ENCODE measurements at places on chromosomes 4 and X. TPM values are rescaled to one million over a fixed set of nuclear protein-coding genes. Genes with fewer than 3 reads are reported as not detected.

DNA sequence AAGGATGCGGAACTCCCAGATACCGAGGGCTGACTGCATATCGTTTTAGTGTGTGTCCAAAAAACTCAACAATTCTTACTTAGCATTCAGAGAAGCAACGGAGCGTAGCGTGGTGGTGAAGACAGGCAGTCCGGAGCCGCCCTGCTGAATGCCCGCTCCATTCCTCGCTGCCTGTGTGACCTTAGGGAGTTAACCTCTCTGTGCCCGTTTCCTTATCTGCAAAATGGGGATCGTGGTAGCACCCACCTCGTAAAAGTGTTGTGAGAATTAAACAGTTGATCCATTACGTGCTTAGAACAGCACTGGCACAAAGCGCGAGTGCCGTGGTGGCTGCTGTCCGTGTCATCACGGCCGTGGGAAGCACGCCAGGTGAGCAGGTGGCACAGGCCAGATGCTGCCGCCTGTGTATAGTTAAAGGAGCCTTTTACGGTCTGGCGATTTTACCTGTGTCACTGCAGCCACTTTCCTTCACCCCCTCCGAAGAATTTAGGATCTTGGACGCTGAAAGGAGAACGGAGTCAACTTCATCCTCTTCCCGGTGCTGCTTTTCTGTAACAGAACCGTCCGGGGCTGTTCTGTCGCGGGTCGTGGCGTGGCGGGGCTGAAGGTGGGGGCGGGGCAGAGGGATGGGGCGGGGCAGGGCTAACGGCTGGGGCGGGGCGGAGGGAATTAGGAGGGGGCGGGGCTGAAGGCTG, 885 bp downstream of the CCDC110 start:
- 0 out of 2 replicates have a peak, but pooled peaks cover 3% of the 10 kb centered on the region for H3K4me1 ChIP-seq
- no peaks in the 10 kb centered on the region for H3K27me3 ChIP-seq

- H3K27me3 ChIP-seq = no peaks in the 10 kb centered on the region
- DNase-seq = no peak
- H3K4me3 ChIP-seq = no peak overlapping the region
- no peaks in the 10 kb centered on the region for H3K36me3 ChIP-seq
- H3K4me1 ChIP-seq = no peaks in the 10 kb centered on the region
These were observed 64.7 kb downstream of the SLC7A11 start for GRCh38 chr4:138177278-138177968.

DNA sequence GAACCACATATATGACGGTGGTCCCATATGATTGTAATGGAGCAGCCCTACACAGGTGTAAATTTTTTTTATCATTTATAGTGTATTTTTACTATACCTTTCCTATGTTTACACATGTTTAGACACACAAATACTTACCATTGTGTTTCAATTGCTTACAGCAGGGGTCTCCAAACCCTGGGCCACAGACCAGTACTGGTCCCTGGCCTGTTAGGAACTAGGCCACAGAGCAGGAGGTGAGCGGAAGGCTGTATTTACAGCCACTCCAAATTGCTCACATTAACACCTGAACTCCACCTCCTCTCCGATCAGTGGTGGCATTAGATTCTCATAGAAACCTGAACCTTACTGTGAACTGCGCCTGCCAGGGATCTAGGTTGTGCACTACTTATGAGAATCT, 201.8 kb upstream of the NDST4 start:
- no peak overlapping the region for H3K4me3 ChIP-seq
- no peaks in the 10 kb centered on the region for H3K27me3 ChIP-seq
- no peak overlapping the region for H3K27ac ChIP-seq
- H3K4me1 ChIP-seq = no peaks in the 10 kb centered on the region
- no peak for DNase-seq

GRCh38 chr4:164595751-164596150, 158.2 kb upstream of the SMIM31 start:
- H3K36me3 ChIP-seq = no peaks in the 10 kb centered on the region
- no peaks in the 10 kb centered on the region for H3K27me3 ChIP-seq
- H3K4me3 ChIP-seq = no peak overlapping the region
- H3K27ac ChIP-seq = no peak overlapping the region
- DNase-seq = no peak

GRCh38 chrX:20522420-20522819, 255.7 kb upstream of the RPS6KA3 start:
- H3K27me3 ChIP-seq = no peaks in the 10 kb centered on the region
- no peak overlapping the region for H3K27ac ChIP-seq
- no peaks in the 10 kb centered on the region for H3K36me3 ChIP-seq
- no peak for DNase-seq

DNA sequence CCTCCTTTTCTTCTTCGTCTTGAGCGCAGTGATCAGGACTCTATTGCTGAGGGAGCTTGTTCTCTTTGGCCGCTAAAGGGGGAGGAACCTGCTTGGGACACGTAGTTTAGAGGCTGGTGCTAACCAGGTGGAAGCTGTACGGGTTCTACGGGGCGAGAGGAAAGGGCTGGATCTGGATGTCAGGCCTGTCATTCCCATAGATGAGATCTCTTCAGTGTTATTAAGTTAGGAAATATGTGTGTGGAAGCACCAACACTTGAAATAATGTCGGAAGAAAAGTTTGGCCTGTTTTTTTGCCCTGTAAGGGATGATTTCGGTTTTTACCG, 643 bp downstream of the SRP72 start:
- peak overlapping the region; percentile 99 for H3K27ac ChIP-seq
- H3K4me3 ChIP-seq = peak overlapping the region; percentile 76
- peak; percentile 58 for DNase-seq
- H3K27me3 ChIP-seq = no peaks in the 10 kb centered on the region

- H3K4me1 ChIP-seq = no peaks in the 10 kb centered on the region
- no peak for DNase-seq
- no peaks in the 10 kb centered on the region for H3K27me3 ChIP-seq
- H3K36me3 ChIP-seq = no peaks in the 10 kb centered on the region
- H3K27ac ChIP-seq = no peak overlapping the region
- no peak overlapping the region for H3K4me3 ChIP-seq
These were observed 18.8 kb upstream of the VSIG1 start for GRCh38 chrX:108025954-108026600.

DNA sequence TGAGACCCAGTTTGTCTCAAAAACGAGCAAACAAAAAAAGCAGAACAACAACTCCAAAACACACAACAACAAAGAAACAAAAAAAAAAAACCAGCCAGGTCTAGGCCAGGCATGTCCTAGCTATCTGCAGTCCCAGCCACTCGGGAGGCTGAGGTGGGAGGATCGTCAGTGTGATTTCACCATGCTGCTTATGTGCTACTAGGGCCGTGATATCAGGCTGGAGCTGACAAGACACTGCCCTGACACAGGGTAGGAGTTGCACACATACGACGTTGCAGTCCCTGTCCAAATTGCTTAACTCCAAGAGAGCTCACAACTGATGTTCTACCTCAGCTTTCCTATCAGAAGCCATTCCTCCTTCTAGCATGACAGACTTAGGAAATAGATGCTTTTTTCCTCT, 204.9 kb downstream of the AASDH start:
- no peaks in the 10 kb centered on the region for H3K27me3 ChIP-seq
- H3K36me3 ChIP-seq = no peaks in the 10 kb centered on the region
- no peak overlapping the region for H3K27ac ChIP-seq
- no peak for DNase-seq

GRCh38 chrX:129979207-129979920, 3.1 kb upstream of the BCORL1 start:
- H3K27ac ChIP-seq = no peak overlapping the region
- no peaks in the 10 kb centered on the region for H3K36me3 ChIP-seq
- DNase-seq = no peak
- no peaks in the 10 kb centered on the region for H3K4me1 ChIP-seq
- no peaks in the 10 kb centered on the region for H3K27me3 ChIP-seq

GRCh38 chr4:17561195-17561909, 15.6 kb upstream of the LAP3 start:
- H3K4me3 ChIP-seq = no peak overlapping the region
- peaks cover 22% of the 10 kb centered on the region for H3K4me1 ChIP-seq
- H3K27ac ChIP-seq = no peak overlapping the region
- H3K36me3 ChIP-seq = no peaks in the 10 kb centered on the region
- no peaks in the 10 kb centered on the region for H3K27me3 ChIP-seq
- no peak for DNase-seq

DNA sequence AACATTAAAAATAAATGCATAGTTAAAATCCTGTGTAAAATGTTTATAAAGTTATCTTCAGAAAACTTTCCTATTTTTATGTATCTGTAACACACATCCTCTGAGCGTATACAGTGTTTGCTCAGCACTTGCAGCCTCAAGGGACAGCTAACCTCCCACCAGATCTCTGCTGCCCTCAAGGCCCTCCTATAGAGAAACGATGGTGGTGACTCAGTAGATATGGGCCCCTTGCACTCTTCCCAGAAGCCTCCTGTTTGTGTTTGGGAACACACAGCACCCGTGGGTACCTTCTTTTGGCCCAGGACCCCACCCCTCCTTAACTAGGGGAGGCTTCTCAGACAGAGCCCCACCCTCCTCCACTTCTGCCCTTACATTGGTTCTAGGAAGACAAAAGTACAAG, 26.7 kb downstream of the PJA1 start:
- H3K27ac ChIP-seq = no peak overlapping the region
- no peak for DNase-seq
- H3K36me3 ChIP-seq = no peaks in the 10 kb centered on the region
- H3K27me3 ChIP-seq = no peaks in the 10 kb centered on the region

The IL13RA2 gene
- total RNA-seq = not detected

The UGT2A1 gene
- not detected for total RNA-seq

The TMEM255A gene
- total RNA-seq = 2.9 TPM

The SPATA18 gene
- not detected for total RNA-seq

The CD38 gene
- total RNA-seq = not detected

The ODAPH gene
- total RNA-seq = not detected
